ENCODE measurements at places on chromosomes 11 and 22. TPM values are rescaled to one million over a fixed set of nuclear protein-coding genes. Genes with fewer than 3 reads are reported as not detected.

- H3K4me3 ChIP-seq: no peak overlapping the region
- H3K27ac ChIP-seq: no peak overlapping the region
- H3K27me3 ChIP-seq: no peaks in the 10 kb centered on the region
These were observed 121.6 kb downstream of the KCNQ1 start for GRCh38 chr11:2566223-2567025.

- peak overlapping the region; percentile 69 for H3K4me3 ChIP-seq
- H3K27ac ChIP-seq: peak overlapping the region; percentile 66
- peak; percentile 52 for DNase-seq
- H3K27me3 ChIP-seq: peaks cover 14% of the 10 kb centered on the region
- H3K4me1 ChIP-seq: peaks cover 33% of the 10 kb centered on the region
These were observed 22.3 kb upstream of the SPON1 start for GRCh38 chr11:13939961-13940906.

The C22orf42 gene
- total RNA-seq: not detected

The B3GAT1 gene
- 0.44 TPM for total RNA-seq

- no peak overlapping the region for H3K4me3 ChIP-seq
- DNase-seq: no peak
- no peak overlapping the region for H3K27ac ChIP-seq
These were observed 60.0 kb downstream of the DKK3 start for GRCh38 chr11:11948242-11948947.

- peaks cover 43% of the 10 kb centered on the region for H3K36me3 ChIP-seq
- no peaks in the 10 kb centered on the region for H3K27me3 ChIP-seq
- peak overlapping the region; percentile 17 for H3K27ac ChIP-seq
- H3K4me1 ChIP-seq: peaks cover 48% of the 10 kb centered on the region
These were observed 2.2 kb downstream of the RPL3 start for GRCh38 chr22:39317084-39317774.

The GAL gene
- total RNA-seq: not detected

- no peaks in the 10 kb centered on the region for H3K4me1 ChIP-seq
- no peaks in the 10 kb centered on the region for H3K27me3 ChIP-seq
- no peaks in the 10 kb centered on the region for H3K36me3 ChIP-seq
- DNase-seq: no peak
- no peak overlapping the region for H3K27ac ChIP-seq
These were observed 22.1 kb downstream of the HEPHL1 start for GRCh38 chr11:94043241-94043640.

DNA sequence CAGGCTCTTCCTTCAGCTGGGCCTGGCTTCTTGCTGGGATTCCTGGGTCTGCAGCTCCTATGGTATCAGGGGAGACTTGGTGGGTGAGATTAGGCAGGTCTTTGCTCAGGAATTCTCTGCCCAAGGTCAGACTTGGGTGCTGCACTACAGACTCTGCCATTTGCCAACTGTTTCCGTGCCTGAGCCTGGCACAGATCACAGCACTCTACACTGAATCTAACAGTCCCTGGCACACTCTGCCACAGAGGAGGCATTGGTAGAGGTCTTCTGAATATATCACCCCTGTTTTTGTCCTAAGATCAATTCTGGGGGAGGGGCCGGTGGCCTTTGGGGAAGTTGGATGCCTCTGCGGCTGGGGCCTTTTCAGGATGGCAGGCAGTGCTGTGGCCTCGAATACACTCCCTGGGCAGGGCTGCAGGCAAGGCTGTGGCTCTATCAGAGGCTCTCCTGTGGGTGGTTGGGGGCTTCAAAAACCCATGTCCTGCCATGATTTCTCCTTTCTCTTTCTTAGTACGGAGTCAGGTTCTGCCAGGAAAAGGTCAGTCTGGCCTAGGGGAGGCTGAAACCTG lies 115.0 kb upstream of the NARS2 start:
- H3K4me3 ChIP-seq: no peak overlapping the region
- peaks cover 12% of the 10 kb centered on the region for H3K27me3 ChIP-seq
- DNase-seq: no peak
- no peaks in the 10 kb centered on the region for H3K4me1 ChIP-seq

DNA sequence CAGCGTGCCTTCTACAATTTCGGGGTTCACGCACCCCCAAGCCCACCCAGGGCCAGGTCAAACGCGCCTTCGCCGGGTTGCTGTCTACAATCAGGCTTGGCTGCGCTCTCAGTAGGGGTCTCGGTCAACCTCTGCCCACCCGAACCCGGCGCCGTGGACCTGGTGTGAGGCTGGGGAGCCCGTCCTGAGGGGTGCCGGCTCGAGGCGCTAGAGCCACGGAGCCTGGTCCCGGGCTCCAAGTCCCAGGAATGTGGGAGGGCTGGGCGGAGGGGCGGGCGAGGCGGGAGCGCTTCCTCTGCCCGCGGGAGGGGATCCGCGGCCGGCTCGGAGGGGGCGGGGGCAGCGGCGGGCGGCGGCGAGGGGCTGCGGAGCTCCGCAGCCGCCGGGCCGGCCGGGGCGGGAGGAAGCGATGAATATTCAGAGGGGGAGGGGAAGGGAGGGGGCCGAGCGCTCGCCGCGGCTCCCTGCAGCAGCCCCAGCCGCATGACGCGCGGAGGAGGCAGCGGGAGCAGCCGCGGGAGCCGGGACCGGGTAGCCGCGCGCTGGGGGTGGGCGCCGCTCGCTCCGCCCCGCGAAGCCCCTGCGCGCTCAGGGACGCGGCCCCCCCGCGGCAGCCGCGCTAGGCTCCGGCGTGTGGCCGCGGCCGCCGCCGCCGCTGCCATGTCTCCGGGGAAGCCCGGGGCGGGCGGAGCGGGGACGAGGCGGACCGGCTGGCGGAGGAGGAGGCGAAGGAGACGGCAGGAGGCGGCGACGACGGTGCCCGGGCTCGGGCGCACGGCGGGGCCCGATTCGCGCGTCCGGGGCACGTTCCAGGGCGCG lies at the start of gene PTPRJ:
Gene PTPRJ (plus strand): TSS at position 472 of the 819 bp plus-strand sequence. CDS start 354 bp downstream, outside the sequence.
- DNase-seq: peak; percentile 77
- H3K4me3 ChIP-seq: peak within 1 kb of the TSS; percentile 98
- peaks cover 12% of the 10 kb centered on the region for H3K27me3 ChIP-seq
- peaks cover 15% of the 10 kb centered on the region for H3K36me3 ChIP-seq
- H3K4me1 ChIP-seq: peaks cover 29% of the 10 kb centered on the region

DNA sequence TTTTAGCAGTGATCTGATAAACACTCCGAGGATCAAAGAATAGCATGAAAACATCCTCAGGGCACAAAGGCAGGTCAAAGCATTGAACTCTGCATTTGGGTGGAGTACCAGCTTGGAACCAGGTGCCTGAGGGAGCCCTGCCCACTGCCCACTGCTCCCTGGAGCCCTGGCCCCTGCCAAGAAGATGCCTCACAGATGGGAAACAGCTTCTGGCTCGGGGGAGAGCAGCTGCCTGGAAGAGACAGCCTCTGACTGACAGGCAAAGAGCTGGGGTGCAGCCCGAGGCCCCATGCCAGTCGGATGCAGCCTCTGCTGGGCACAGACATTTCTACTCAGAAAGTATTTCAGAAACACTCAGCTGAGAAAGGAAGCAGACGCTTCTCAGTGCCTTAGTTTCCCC lies 13.2 kb downstream of the LMO1 start:
- DNase-seq: no peak
- H3K4me3 ChIP-seq: no peak overlapping the region
- no peaks in the 10 kb centered on the region for H3K4me1 ChIP-seq

GRCh38 chr22:43570531-43571165 lies 158.8 kb downstream of the MPPED1 start:
- H3K4me1 ChIP-seq: no peaks in the 10 kb centered on the region
- no peaks in the 10 kb centered on the region for H3K36me3 ChIP-seq
- no peak overlapping the region for H3K4me3 ChIP-seq
- H3K27ac ChIP-seq: no peak overlapping the region

The MAJIN gene
- not detected for total RNA-seq

DNA sequence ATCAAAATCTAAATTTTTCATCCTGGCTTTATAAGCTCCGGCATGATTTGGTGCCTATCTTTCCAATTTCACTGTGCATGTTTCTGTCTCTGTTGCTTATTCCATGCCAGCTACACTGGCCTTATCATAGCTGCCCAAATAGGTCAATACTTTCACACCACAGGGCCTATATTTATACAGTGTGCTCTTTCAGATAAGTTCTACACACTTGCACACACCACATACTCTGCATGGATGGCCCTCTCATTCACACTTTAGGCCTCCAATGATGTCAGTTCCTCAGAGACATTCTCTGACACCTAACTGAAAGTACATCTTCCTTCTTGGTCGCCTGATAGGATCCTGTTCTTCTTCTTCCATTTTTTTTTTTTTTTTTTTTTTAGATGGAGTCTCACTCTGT lies 7.0 kb downstream of the ALG8 start:
- peaks cover 16% of the 10 kb centered on the region for H3K4me1 ChIP-seq
- H3K27ac ChIP-seq: no peak overlapping the region
- peaks cover 2% of the 10 kb centered on the region for H3K27me3 ChIP-seq

GRCh38 chr11:115961159-115962003 lies 457.2 kb upstream of the CADM1 start:
- H3K27me3 ChIP-seq: no peaks in the 10 kb centered on the region
- H3K4me1 ChIP-seq: no peaks in the 10 kb centered on the region
- H3K36me3 ChIP-seq: no peaks in the 10 kb centered on the region
- no peak overlapping the region for H3K27ac ChIP-seq
- DNase-seq: no peak

DNA sequence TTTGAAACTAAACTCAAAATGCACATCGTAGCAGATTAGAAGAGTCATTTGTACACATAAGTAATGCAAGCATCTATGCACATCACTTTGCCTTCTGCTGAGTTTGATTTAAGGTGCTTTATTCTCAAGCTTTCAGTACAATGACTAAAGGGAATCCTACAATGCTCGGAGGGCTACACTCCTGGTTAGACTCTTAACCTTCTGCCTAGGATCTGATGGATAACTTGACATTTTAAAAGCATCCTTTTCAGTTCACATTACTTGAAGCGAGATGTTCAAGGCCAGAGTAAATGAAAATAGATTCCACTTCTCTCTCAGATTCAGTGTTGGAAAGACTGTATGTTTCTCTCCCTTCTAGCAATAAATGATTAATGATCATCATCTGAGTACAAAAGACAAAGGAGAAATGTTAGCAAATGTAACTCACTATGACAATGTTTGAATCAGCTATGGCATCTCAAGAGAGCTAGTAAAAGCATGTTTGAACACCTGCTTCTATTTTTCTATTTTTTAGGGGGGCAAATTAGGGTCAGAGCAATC lies 259.2 kb upstream of the ANO3 start:
- H3K4me1 ChIP-seq: no peaks in the 10 kb centered on the region
- no peak for DNase-seq
- no peak overlapping the region for H3K4me3 ChIP-seq

GRCh38 chr11:58395581-58395980 lies 11.1 kb downstream of the OR5B3 start:
- no peaks in the 10 kb centered on the region for H3K4me1 ChIP-seq
- H3K4me3 ChIP-seq: no peak overlapping the region
- no peaks in the 10 kb centered on the region for H3K27me3 ChIP-seq
- H3K27ac ChIP-seq: no peak overlapping the region
- no peaks in the 10 kb centered on the region for H3K36me3 ChIP-seq

Data from activated naive CD8-positive, alpha-beta T cell treated with anti-CD3 and anti-CD28 coated beads, Interleukin-2, amount 10 ng/mL, durations not matched to agents 7 days and 5 days (primary cell).